ENCODE measurements at places on chromosomes 13 and 19.

DNA sequence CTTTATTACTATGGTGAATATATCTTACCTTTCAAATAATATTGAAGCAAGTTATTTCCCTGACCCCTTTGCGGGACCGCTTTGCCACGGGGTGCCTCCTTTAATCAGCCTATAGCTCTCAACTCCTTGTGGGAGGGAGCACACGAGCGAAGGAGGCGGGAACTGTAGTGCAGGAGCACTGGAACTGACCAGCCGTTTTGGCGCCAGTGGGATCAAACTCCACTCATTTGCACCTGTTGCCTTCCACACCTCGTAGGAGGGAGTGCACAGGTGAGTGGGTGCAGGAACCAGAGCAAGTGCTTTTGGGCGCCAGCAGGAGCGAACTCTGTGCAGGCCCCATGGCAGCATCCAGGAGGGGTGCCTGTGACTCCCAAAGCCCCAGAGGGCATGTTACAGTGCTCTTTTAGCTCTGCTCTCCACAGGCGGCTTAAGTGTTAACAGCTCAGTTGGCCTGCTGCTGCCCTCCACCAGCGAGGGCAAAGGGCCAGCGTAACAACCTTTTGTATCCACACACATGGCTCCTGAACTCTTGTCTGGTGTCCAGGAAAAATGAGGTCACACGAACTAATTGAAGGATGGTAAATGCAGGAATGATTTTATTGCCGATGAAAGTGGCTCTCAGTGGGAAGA is 206.9 kb downstream of the GGACT start:
- DNase-seq, result no peak

DNA sequence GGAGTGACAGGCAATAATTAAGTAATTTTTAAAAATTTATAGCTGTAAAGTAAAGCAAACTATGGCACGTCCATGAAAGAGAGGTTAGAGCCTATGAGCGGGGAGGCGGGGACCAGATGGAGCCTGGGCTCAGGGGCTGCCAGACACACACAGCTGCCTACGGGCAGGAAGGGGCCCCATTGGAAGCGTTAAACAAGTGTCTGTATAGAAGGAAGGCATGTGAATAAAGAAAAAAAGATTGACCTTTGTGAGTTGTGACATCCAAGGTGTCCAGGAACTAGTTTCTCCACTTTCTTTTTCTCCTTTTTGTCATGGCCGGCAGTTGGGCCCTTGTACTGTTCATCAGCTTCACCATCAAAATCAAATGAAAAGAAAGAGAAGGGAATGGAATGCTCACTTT is 56.8 kb downstream of the LRCH1 start:
- no peak for DNase-seq

GRCh38 chr13:50152655-50153309 is 137.5 kb downstream of the KCNRG start:
- no peak for DNase-seq

DNA sequence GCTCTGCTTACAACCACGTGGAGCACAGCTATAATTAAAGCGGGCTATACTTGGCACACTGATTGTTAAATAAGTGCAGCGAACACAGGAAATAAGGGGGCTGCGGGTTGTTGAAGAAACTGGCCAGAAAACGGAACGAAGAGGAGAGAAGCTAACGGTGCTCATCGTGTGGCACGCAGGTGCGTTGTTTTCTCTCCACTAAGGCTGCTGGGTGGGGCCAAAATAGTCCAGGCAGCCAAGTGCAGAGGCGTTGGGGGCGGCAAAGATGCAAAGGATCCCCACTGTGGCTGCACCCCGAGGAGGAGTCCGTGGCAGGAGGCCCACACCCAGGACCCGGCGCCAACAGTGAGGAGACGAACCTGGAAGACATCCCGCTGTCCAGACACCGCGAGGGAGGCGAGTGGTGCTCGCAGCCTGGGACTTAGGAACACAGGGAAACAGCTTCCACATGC is 8.1 kb upstream of the ARL11 start:
- no peak for DNase-seq

- no peak for DNase-seq
Observed at GRCh38 chr13:53266757-53267156, 238.1 kb downstream of the OLFM4 start.

DNA sequence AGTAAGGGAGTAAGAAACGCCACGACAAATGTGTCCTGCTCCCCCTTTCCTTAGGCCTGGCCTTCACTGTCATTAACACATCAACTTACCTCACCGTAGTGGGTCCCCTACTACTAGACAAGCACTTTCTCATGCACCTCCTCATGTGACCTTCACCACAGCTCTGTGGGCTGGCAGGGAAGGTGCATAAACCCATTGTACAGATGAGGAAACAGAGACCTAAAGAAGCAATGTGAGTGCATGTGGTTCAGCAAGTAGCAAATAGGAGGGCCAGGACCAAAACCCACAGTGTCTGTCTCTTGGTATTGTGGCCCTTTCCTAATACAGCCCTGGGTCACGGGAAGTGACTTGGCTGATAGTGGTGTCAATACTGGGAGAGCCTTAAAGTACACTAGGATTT is 5.3 kb downstream of the CCDC70 start:
- DNase-seq, result no peak

DNA sequence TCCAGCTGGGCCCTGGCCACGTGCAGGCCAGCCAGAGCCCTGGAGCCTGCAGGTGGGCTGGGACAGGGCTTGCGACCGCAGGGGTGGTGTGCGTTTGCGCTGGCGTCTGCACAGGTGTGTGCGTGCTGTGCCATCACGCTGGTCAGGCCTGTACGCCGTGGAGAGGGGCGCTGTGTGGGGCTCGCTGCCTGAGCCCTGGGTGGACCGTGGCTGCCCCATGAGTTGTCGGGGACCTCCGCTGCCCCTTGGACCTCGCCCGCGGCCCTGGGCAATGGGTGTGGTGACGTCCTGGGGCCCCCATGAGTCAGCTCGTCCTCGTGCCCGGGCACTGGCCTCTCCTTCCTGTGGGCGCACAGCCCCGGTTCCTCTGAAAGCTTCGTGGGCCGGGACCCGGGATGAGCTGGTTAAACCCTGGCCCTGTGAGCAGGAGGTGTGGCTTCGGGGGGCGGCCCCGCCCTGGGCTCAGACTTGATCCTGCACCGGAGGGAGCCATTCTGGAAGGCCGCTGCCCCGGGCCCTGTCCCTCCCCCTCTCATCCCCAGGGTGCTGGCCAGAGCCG is 6.8 kb downstream of the CSNK1G2 start:
- DNase-seq, result no peak

GRCh38 chr13:44197791-44198770 is 175.5 kb upstream of the SERP2 start:
- DNase-seq, result no peak

GRCh38 chr19:1591421-1592023 is 1.1 kb downstream of the MBD3 start:
- DNase-seq, result no peak

GRCh38 chr19:7830272-7830771 is 304 bp downstream of the EVI5L start:
- no peak for DNase-seq

GRCh38 chr19:30691819-30692166 is 319.6 kb downstream of the ZNF536 start:
- no peak for DNase-seq

DNA sequence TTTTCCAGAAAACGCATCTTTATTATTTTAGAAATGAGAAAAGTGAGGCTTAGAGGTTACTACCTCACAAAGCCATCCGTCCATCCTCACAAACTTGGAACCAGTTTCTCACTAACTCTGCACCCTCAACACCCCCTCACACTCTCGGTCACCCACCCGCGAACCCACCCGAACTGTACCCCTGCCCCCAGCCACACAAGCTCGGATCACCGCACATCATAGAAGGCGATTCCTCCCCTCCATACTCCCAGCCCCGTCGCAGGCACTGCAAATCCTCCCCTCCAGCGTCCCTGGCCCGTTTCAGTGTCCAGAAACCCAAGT is 238 bp downstream of the ZNF260 start:
- DNase-seq, result no peak

DNA sequence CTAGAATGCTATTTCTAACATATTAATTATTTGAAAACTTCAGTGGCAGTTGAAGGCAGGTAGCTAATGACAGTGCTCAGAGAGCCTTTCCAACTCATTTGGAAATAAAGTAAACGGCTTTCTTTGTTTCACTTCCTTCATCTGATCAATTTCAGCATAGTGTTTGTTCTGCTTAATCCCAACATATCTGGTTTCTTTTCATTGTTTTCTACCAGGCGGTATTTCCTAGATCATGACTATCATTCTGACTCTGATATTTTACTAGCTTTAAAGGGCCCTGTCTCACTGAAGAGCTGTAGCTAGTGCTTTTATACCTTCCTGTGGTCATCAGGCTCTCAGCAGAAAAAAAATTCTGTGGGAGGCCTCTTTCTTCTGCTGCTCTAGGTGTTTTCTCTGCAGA is 178.6 kb downstream of the RBM26 start:
- DNase-seq, result no peak

DNA sequence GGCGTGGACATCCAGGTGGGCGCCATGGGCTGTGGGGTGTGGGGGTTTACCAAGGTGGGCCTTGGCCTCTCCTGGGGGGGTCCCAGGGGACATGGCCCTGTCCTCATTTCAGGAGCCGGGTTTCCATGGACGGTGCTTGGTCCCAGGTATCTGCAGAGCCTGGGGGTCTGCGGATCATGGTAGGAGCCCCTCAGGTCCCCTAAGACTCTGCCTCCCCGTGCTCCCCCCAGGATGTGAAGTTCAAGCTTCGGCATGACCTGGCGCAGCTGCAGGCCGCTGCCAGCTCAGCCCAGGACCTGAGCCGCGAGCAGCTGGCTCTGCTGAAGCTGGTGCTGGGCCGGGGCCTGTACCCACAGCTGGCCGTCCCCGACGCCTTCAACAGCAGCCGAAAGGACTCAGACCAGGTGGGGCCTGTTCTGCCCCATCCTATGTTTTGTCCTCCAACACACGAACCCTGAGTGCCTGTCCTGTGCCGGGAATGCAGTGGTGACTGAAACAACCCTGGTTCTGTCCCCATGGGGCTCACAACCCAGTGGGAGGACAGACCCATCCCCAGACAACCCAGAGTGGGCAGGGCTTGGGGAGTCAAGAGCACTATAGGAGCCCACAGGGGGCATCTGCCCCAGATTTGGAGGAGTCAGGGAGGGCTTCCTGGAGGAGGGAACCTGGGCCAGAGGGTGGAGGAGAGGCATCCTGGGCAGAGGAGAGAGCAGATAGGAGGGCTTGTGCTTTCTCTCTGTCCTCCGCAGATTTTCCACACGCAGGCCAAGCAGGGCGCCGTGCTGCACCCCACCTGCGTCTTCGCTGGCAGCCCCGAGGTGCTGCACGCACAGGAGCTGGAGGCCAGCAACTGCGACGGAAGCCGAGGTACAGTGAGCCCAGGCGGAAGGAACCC is 26.8 kb downstream of the DHX34 start:
- DNase-seq, result no peak

GRCh38 chr19:38904581-38905539 is 5.1 kb downstream of the NFKBIB start:
- DNase-seq, result no peak

- DNase-seq, result no peak
Observed at GRCh38 chr13:62171697-62172096, 756.0 kb upstream of the PCDH20 start.

- DNase-seq, result no peak
Observed at GRCh38 chr13:113058988-113059850, 46.4 kb upstream of the F7 start.

DNA sequence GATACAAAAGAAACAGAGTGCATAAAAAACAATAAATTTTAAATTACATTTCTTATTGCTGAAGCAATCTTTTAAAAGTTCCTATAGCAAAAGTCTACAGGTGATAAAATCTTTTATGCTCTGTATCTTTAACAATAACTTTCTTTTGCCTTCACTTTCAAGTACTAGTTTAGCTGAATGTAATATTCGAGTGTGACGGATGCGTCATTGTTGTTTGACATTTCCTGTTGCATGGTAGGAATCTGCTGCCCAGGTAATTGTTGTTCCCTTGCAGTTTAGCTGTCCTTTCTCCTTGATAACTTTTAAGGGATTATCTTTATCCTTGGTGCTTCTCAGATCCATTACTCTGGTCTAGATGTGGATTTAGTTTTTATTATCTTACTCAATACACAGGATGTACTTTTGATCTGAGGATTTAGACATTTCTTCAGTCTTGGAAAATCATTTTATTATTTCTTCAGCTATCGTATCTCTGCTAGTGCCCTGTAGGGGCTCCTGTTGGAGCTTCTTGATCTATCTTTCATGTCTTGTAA is 2.1 kb upstream of the CPB2 start:
- DNase-seq, result no peak
